ENCODE measurements at places on chromosomes 16 and 17.

GRCh38 chr16:85055493-85056210 lies 28.1 kb downstream of the KIAA0513 start:
- DNase-seq = no peak
- peaks cover 3% of the 10 kb centered on the region for H3K36me3 ChIP-seq
- H3K27me3 ChIP-seq = peaks cover 2% of the 10 kb centered on the region
- H3K4me3 ChIP-seq = no peak overlapping the region
- no peaks in the 10 kb centered on the region for H3K4me1 ChIP-seq
- H3K27ac ChIP-seq = no peak overlapping the region

GRCh38 chr17:37317867-37318266 lies 57.9 kb upstream of the C17orf78 start:
- peaks cover 14% of the 10 kb centered on the region for H3K4me1 ChIP-seq
- peaks cover 12% of the 10 kb centered on the region for H3K36me3 ChIP-seq
- no peak for DNase-seq
- H3K4me3 ChIP-seq = no peak overlapping the region
- H3K27me3 ChIP-seq = no peaks in the 10 kb centered on the region

- DNase-seq = no peak
- H3K36me3 ChIP-seq = no peaks in the 10 kb centered on the region
- no peak overlapping the region for H3K4me3 ChIP-seq
- no peaks in the 10 kb centered on the region for H3K27me3 ChIP-seq
- no peaks in the 10 kb centered on the region for H3K4me1 ChIP-seq
Observed at GRCh38 chr17:40956401-40957254, 10.1 kb downstream of the KRT39 start.

DNA sequence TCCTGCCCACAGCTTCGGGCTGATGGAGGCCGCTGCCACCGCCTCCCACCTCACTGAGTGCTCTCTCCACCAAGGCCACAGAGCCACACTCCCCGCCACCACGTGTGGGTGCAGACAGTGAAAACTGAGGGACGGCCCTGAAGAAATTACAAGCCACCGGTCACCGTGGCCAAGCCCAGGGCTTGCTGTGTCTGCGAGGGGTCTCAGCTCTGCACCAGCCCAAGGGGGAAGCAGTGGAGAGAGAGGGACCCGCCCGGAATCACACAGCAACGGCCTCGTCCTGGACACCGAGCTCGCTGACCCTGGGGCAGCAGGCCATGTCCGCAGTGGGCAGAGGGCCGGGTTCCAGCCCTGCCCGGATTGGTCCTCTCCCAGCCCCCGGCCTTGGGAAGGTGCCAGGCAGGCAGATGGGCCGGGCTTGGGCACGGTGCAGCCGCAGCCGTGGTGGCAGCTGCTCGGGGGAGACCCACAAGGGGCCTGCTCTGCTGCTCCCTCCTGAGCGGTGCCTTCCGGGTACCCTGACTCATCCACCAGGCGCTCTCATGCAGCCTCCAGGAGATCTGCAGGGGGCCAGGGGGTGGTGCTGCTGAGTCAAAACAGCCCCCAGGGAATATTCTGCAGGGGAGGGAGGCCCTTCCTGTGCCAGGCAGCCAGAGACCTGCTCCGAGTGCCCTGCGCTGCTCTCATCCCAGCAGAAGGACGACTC lies 52.0 kb downstream of the CBFA2T3 start:
- H3K27ac ChIP-seq = no peak overlapping the region
- no peak overlapping the region for H3K4me3 ChIP-seq
- peaks cover 4% of the 10 kb centered on the region for H3K4me1 ChIP-seq
- H3K36me3 ChIP-seq = no peaks in the 10 kb centered on the region

GRCh38 chr17:81200695-81201580 lies 21.8 kb downstream of the CEP131 start:
- no peaks in the 10 kb centered on the region for H3K36me3 ChIP-seq
- H3K4me1 ChIP-seq = peaks cover 5% of the 10 kb centered on the region
- peak; percentile 71 for DNase-seq
- peak overlapping the region; percentile 68 for H3K27ac ChIP-seq

DNA sequence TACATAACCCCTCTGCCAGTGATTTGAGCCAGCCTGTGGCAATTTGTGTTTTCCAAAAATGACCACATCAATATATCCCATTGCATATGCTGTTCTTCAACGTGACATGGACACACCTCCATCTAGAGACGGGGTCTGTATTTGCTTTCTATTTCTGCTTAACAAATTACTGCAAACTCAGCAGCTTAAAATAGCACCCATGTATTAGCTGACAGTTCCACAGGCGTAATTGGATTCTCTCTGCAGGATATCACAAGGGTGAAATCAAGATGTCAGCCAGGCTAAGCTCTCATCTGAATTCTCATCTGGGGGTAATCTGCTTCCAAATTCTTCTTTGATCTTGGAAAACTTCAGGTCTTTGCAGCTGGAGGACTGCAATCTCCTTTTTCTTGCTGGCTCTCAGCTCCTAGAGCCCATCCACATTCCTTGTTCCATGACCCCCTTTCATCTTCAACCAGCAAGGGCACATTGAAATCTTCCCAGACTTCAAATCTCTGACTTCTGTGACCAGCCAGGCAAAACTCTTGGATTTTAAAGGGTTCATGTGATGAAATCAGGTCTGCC lies 8.2 kb downstream of the KRT9 start:
- H3K27ac ChIP-seq = no peak overlapping the region
- H3K36me3 ChIP-seq = no peaks in the 10 kb centered on the region

DNA sequence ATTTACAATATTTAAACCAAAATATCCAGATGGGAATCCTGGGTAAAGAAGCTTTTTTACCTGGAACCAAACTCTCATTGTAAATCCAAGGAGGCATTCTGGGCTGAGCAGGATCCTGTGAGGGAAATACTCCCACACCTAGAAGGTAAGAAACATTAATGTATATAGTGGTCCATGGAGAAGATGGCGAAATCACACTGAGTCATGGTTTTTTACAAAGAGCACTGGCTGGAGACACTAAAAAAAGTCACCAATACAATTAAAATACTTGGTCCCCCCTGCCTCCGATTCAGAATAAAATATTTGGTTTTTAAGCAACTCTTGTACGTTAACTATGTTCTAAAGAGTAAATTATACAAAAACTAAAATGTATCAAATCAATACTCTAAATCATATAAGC lies 32.9 kb downstream of the SYNRG start:
- H3K4me3 ChIP-seq = no peak overlapping the region
- peaks cover 34% of the 10 kb centered on the region for H3K36me3 ChIP-seq
- H3K27ac ChIP-seq = no peak overlapping the region
- H3K27me3 ChIP-seq = no peaks in the 10 kb centered on the region
- no peak for DNase-seq

DNA sequence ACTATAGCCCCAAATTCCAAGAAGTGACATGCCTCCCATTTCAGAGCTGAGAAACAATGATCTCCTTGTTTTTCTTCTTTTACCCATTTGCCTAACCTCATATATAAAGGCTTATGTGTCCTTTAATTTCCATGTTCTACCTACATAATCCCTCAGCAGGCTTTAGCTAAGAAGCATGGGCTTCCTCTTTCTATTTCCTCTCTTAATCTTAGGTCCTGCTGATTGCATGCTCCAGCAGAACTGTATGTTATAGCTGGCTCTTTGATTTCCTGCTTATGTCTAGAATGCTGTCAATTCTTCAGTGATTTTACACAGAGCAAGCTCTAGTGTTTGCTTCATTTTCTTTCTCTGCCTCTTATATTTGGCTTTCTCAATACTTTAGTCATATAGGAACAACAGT lies 151.7 kb upstream of the COX10 start:
- H3K4me1 ChIP-seq = peaks cover 8% of the 10 kb centered on the region
- H3K27ac ChIP-seq = no peak overlapping the region
- no peak overlapping the region for H3K4me3 ChIP-seq
- no peak for DNase-seq
- no peaks in the 10 kb centered on the region for H3K36me3 ChIP-seq
- no peaks in the 10 kb centered on the region for H3K27me3 ChIP-seq

- H3K4me3 ChIP-seq = no peak overlapping the region
- no peak for DNase-seq
- H3K4me1 ChIP-seq = peaks cover 10% of the 10 kb centered on the region
- H3K27me3 ChIP-seq = peaks cover 21% of the 10 kb centered on the region
Observed at GRCh38 chr17:42669977-42670788, 6.6 kb downstream of the PLEKHH3 start.

DNA sequence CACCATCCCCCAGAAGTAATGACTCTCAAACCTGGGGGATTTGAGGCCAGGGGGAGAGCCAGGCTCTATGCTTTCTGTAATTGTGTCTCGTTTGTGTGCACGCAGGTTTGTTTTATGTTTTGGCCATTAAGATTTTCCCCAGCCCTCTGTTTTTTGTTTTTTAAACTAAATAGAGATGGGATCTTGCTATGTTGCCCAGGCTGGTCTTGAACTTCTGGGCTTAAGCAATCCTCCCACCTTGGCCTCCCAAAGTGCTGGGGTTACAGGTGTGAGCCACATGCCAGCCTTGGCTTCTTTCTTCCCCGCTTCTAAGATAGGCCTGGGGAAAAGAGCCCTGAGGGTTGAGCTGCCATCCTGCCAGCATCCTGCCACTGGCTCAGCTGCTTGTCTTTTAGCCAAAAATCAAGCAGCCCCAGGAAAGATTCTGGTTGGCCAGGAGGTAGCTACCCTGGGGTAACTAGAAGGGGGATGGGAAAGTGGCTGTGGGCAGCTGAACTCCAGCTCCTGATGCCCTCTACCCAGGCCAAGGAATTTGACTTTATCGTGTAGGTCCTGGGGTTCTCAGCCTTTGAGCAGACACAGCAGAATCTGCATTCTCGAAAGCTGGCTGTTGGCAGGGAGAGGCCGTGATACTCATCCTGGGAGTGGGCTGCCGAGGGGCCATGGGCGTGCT lies 18.4 kb downstream of the KDM8 start:
- peaks cover 10% of the 10 kb centered on the region for H3K27me3 ChIP-seq
- H3K4me1 ChIP-seq = no peaks in the 10 kb centered on the region
- H3K27ac ChIP-seq = no peak overlapping the region

DNA sequence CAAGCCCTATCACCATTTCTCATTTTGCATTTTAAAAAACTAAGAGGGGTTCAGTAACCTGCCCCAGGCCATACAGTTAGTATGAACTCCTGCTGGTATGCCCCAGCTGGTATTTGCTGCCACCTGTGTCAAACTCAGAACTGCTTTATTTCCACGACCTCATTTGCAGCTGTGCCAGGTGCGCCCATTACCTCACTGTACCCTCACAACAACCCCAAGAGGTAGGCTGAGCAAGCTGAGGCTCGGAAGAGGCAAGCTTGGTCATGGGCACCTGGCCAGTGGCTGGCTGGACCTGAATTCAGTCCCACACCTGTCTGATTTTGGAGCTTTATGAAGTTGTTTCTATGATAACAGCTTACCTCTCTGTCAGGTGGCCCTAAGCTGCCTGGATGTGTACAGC lies 7.6 kb downstream of the EPN2 start:
- DNase-seq = no peak
- H3K4me1 ChIP-seq = peaks cover 50% of the 10 kb centered on the region
- peaks cover 10% of the 10 kb centered on the region for H3K36me3 ChIP-seq
- H3K27me3 ChIP-seq = peaks cover 5% of the 10 kb centered on the region

DNA sequence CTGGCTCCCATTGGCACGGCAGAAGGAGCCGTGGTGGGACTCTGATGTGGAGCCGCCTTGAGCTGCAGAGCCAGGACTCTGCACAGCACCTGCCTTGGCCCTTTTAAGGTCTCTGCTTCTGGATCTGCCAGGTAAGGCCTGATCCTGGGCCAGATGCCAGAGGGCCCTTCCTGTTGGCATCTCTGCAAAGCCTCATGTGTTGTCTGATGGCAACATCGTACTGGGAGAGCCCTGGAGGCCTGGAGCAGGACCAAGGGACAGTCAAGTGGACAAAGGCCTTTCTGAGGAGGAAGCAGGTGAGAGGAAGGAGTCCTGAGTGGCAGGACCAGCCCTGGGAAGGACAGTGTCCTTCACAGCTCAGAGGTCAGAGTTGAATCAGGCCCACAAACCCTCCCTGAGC lies 26.1 kb downstream of the SOCS1 start:
- H3K27ac ChIP-seq = no peak overlapping the region
- no peaks in the 10 kb centered on the region for H3K4me1 ChIP-seq
- DNase-seq = no peak
- H3K36me3 ChIP-seq = no peaks in the 10 kb centered on the region
- no peak overlapping the region for H3K4me3 ChIP-seq

GRCh38 chr17:4136373-4136772 lies 6.5 kb downstream of the ZZEF1 start:
- peaks cover 12% of the 10 kb centered on the region for H3K4me1 ChIP-seq
- H3K27ac ChIP-seq = no peak overlapping the region
- no peaks in the 10 kb centered on the region for H3K36me3 ChIP-seq
- H3K4me3 ChIP-seq = no peak overlapping the region
- peaks cover 1% of the 10 kb centered on the region for H3K27me3 ChIP-seq
- DNase-seq = no peak
